Neural progenitor cell (in vitro differentiated cells): ENCODE measurements at places on chromosomes 7 and 10. TPM values are rescaled to one million over a fixed set of nuclear protein-coding genes. Genes with fewer than 3 reads are reported as not detected.

GRCh38 chr7:99340659-99341058, 15.0 kb downstream of the ARPC1A start:
- DNase-seq: no peak

DNA sequence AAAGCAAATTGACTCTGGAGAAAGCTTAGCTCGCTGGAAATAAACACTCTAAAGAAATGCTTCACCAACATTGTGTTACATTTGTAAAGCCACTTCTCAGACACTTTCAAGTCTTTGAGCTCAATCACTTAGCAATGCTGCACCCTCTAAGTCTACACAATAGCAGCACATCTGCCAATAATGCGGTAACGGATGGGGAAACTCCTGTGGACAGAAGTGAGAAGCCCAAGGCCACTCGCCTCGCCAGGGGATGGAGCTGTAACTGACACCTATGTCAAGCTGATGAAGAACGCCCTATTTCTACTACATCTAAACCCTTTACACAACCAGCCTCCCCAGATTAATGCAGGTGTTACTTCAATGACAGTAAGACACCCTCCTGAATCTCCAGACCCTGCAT, 167.7 kb downstream of the SFMBT2 start:
- no peak for DNase-seq

- no peak for DNase-seq
These were observed 89.2 kb upstream of the MKLN1 start for GRCh38 chr7:131238347-131238931.

DNA sequence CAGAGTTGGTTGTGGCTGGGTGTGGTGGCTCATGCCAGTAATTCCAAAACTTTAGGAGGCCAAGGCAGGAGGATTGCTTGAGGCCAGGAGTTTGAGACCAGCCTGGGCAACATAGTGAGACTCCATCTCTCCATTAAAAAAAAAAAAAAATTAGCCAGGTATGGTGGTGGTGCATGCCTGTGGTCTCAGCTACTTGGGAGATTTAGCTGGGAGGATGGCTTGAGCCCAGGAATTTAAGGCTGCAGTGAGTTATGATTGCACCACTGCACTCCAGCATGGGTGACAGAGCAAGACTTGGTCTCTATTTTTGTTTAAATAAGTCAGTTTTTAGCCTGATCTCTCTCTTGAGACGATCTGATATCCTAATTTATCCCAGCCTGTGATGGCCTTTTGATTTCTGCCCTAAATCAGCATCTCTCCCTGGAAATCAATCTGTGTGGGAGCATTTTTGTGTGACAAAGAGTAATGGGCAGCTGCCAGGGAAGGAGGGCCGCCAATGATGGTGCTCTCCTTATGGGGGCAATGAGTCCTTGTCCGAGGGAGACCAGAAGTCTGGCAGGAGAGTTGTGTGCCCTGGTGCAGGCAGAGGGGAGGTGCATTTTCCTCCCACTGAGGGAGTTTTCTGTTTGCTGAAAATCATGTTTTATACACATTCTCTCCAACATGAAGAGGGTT, 111.0 kb downstream of the NRP1 start:
- no peak for DNase-seq

- DNase-seq: no peak
These were observed 361.6 kb upstream of the SHH start for GRCh38 chr7:156173748-156174353.

DNA sequence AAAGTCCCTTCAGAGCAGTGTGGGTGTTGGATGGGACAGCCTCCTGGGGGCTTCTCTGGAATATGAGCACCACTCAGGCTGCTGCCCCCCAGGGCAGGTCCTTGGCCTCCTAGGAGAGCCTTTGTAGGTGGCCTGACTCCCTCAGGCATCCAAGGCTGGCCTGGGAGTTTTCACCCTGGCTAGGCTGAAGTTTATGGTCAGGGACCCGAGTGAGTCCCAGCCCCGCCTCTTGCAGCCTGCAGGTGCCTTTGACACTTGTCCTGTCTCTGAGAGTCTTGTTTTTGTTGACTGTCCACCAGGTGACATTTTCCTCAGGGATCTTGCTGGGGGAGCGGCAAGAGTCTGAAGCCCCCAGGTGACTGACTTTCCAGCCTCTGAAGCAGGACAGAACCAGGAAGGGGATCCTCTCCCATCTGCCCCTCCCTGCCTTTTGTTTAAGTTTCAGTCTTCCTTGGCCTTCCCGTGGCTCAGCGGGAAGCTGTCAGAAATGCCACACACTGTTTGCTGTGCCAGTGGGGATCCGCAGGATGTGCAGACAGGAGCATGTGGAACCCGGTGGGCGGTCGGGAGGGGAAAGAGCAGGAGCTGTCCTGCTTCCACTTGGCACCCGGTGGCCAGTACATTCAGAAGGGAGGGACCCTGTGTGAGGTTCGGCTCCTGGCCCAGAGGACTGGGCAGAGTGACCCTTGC, 59.5 kb downstream of the LRRC18 start:
- DNase-seq: peak; percentile 18

DNA sequence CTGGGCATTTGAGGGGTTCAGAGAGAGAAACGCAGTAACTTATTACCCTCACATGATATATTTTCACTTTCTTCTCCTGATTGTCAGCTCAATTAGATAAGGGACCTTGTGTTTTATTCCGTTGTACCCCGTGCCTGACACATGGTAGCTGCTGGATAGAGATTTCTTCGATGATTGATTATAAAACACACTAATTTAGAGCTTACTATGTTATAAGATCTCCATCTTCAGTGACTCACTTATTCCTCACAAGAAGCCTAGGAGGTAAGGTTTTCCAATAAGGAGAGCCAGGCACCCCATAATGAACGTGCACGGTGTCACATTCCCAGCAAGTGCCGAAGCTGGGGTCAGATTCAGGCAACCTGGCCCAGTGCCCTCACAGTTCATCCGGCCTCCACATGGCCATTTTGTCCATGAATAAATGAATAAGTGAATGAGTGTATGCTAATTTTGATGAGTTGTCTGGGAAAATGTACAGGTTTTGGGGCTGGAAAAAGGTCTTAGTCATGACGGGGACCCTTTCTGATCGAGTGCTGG, 138.1 kb upstream of the CDCA7L start:
- no peak for DNase-seq

DNA sequence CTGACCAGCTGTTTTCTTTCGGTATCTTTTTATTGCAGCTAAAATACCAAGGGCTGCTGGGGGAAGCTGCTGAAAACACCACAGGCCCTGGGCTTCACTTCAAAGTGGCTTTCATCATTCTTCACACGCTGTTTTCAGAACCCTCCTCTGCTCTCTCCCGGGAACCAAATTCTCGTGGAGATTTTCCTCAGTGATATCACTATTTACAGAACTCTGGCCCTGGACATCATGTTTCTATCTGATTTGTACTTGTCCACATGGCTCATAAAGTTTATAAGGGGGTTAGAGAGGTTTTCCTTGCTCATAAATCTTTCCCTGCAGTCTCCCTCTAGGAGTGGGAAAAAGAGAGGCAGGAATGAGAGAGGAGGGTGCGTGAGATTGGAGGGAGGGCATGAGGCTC, 177.4 kb upstream of the NPVF start:
- DNase-seq: no peak

DNA sequence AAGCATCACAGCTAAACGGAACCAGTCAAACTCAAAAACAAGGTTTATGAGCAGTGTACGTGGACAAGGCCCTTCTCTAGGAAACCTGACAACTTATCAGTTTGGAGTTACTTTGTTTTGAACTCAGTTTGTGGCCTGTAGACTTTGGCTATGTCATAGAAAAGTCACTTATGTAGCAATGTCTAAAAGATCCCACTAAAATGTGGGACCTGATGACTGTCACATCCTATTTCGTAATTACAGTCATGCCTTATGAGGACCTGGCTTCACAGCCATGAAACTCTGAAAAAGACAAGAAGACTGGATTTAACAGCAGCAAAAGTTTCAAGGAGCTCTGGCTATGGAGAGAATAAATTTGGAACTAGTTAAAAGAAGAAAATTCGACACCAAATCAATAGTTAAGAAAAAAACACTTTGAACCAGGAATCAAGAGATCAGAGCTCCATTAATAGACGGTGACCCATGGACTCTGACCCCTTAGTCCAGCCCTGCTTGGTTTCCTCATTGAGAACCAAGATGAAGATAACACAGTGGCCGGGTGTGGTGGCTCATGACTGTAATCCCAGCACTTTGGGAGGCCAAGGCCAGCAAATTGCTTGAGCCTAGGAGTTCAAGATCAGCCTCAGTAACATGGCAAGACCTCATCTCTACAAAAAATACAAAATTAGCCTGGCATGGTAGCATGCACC, 204.3 kb downstream of the SFMBT2 start:
- no peak for DNase-seq

GRCh38 chr10:34319197-34319846, 495.8 kb downstream of the PARD3 start:
- DNase-seq: no peak

DNA sequence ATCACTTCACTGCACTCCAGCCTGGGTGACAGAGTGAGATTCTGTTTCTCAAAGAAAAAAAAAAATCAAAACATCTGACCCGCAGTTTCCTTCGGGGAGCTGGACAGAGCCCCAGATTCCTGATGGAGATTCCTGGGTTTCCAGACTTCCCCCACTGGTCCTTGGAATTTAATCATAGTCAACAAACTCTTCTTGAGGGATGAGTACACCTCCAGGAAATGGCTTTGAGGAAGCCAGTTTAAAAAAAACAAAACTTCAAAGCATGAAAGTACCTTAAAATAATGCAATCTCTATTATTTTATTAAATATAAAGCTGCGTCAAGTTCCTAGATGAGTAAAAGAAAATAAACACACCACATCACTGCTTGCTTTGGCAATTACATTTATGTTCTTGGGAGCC, 1.2 kb upstream of the MAD1L1 start:
- DNase-seq: no peak

DNA sequence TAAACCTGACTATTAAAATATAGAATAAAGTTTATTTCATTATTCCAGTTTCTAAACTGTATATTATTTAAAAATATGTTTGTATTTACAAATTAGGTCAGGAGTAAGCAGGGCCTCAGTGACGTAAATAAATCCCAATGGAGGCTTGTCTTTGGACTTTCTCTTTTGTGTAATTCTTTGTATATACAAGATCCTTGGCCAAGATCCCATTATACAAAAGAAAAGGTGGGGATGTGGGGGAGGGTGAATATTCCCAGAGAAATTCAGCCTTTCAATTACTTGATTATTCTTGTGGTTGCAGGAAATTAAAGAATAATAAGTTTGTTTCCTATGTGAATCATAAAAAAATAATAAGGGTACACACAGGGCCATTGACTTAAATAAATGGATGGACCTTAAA, 178.7 kb upstream of the PRPS1L1 start:
- DNase-seq: no peak

GRCh38 chr10:89097226-89097625, 106.6 kb downstream of the FAS start:
- DNase-seq: no peak

- DNase-seq: peak; percentile 78
These were observed at the start of gene MAGI2 for GRCh38 chr7:79453558-79454360. Gene MAGI2, minus strand, starts transcription at chr7:79453667. Its CDS starts 347 bp downstream, at chr7:79453320.

GRCh38 chr7:158387546-158387891, 200.1 kb downstream of the PTPRN2 start:
- no peak for DNase-seq

GIMAP6 gene
- not detected in 2 replicates for total RNA-seq

CD36 gene
- total RNA-seq: 0.34 and 1.6 TPM in 2 replicates

ST8SIA6 gene
- 4.4 and 5.1 TPM in 2 replicates for total RNA-seq

PSMC2 gene
- 85.1 and 128 TPM in 2 replicates for total RNA-seq

STK31 gene
- 0.93 and 2.8 TPM in 2 replicates for total RNA-seq
